ENCODE measurements at places on chromosomes 1 and 21.
A peak's percentile ranks its signal among the peaks of the same experiment; 100 is the strongest.

DNA sequence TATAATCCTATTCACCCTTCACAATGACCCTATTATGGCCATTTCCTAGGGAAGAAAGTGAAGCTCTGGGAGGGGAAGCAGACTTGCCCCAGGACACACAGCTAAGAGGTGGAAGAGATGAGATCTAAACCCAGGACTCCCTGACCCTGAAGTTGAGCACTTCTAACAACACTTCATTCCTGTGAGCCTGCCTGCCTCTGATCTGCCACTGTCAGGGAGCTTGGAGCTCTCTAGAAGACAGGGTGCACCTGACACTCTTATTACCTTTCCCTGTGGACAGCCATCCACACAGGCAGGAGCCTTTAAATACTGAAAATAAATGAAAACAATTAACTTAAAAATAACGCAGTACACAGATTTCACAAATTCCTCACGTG is 599 bp downstream of the MKNK1 start:
- no peak for DNase-seq

DNA sequence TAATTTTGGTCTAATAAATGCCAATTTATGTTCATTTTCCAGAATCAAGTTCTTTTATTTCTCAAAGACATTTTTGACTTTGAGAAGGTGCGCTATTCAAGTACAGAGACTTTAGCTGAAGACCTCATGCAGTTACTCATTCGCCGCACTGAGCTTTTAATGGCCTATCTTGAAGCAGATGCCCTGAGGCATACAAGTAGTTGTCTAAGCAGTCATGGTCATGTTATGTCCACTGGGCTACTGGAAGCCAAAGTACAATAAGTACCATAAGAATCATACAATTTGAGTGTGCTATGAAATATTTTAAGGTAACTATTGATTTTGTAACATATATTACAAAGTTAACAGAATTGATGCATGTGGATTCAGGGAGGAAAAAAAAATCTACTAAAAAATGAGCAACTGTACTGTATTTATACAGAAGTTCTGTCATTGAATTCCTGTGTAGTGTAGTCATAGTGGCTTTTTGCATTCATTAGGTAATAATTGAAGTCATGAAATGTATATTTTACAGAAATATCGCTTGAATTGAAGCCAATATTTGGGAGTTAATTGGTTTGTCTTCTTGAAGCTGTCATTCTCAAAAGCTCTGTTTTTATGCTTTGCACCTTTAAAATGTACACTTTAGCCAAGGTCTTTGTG is 13.5 kb upstream of the NEXN start:
- DNase-seq, result no peak

GRCh38 chr1:247077213-247077612 is 1.4 kb downstream of the ZNF670 start:
- peak; percentile 27 for DNase-seq

GRCh38 chr21:36065497-36066036 is 4.3 kb upstream of the CBR1 start:
- peak; percentile 54 for DNase-seq

DNA sequence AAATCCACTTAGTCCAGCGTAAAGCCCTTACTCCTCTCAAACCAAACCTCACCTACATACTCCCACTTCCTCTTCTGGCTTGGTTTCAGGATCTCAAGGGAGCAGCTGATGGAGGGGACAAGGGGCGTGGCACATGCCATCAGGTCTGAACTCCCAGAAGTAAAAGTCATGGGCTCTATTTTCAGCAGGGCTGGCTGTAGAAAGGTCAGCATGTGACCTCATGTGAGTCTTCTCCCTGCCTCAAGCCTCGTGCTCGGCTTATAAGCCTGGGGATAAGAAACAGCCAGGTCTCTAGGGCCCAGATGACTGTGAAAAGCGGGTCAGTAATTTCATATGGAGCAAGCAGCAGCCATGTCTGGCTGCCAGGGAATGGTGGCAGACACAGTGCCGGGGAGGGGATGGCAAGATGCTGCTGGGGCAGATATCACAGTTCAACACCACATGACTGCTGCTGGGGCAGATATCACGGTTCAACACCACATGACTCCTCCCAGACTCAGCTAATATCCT is 227.9 kb downstream of the KCNH1 start:
- DNase-seq, result no peak

- no peak for DNase-seq
Measured at GRCh38 chr1:241950390-241950789, 7.2 kb upstream of the BECN2 start.

DNA sequence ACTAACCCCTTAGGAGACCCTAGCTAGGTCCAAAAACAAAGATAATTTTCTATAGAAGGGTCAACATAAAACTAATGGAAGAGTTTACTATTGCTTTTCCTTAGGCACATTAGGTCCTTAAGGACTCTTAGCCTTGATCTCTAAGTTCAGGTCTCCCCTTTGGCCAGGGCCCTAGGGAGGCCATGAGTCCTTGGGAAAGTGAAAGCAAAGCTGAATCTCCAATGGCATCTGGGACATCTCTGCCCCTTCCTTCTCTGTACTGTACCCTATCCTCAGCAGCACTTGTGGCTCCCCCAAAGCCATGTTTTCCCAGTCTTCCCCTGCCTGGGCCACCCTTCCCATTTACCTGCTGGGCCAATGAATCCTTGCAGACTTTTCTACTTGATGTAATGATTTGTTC is 14.3 kb downstream of the IER5 start:
- no peak for DNase-seq

GRCh38 chr1:25804244-25804963 is 4.4 kb downstream of the SELENON start:
- no peak for DNase-seq

GRCh38 chr1:226743259-226743658 is 4.2 kb upstream of the ITPKB start:
- no peak for DNase-seq

- DNase-seq, result peak; percentile 51
Measured at GRCh38 chr1:181506563-181507353, 23.4 kb downstream of the CACNA1E start.

DNA sequence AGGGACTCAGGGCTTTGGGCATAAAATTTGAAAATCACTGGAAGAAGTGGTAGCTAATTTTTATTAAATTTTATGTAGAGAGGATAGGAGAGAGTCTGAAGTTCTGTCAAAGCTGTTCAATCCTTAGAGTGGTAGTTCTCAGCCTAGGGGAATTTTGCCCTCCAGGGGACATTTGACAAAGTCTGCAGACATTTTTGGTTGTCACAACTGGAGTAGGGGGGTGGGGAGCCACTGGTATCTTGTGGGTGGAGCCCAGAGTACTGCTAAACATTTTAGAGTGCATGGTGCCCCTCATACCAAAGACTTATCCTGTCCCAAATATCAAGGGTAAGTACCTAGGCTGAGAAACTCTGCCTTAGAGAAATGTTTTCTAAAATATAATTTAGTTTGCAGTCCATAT is 30.2 kb downstream of the RASAL2 start:
- DNase-seq, result no peak

GRCh38 chr1:55118651-55119329 is 79.4 kb downstream of the PCSK9 start:
- DNase-seq, result no peak
